ENCODE measurements at places on chromosomes 11 and 22. TPM values are rescaled to one million over a fixed set of nuclear protein-coding genes. Genes with fewer than 3 reads are reported as not detected.

DNA sequence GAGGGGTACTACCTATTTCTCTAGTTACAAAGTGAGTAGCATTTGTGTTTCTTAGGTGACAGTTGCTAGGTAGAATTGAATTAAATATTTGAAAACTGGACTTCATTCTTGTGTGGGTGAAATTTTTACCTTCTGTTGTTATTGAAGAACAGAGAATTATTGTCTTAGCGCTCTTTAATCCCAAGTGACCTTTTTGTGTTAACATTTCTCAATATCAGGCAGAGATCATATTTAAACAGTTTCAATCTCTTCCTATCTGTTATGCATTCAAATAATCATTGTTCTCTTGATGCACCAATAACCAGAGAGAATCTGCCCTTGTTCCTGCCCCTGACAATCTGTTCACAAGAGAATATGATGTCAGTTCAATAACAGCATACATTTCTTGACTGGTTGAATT lies 14.2 kb downstream of the KMT2A start:
- no peak for DNase-seq
- H3K27ac ChIP-seq, result no peak overlapping the region
- no peaks in the 10 kb centered on the region for H3K27me3 ChIP-seq
- H3K4me3 ChIP-seq, result no peak overlapping the region

- DNase-seq, result no peak
- peaks cover 64% of the 10 kb centered on the region for H3K4me1 ChIP-seq
- peaks cover 61% of the 10 kb centered on the region for H3K36me3 ChIP-seq
- H3K27ac ChIP-seq, result peak overlapping the region; percentile 77
- H3K27me3 ChIP-seq, result peaks cover 17% of the 10 kb centered on the region
Observed at GRCh38 chr11:27697679-27698275, 2.5 kb downstream of the BDNF start.

Gene C11orf54
- 13.1 TPM for total RNA-seq

DNA sequence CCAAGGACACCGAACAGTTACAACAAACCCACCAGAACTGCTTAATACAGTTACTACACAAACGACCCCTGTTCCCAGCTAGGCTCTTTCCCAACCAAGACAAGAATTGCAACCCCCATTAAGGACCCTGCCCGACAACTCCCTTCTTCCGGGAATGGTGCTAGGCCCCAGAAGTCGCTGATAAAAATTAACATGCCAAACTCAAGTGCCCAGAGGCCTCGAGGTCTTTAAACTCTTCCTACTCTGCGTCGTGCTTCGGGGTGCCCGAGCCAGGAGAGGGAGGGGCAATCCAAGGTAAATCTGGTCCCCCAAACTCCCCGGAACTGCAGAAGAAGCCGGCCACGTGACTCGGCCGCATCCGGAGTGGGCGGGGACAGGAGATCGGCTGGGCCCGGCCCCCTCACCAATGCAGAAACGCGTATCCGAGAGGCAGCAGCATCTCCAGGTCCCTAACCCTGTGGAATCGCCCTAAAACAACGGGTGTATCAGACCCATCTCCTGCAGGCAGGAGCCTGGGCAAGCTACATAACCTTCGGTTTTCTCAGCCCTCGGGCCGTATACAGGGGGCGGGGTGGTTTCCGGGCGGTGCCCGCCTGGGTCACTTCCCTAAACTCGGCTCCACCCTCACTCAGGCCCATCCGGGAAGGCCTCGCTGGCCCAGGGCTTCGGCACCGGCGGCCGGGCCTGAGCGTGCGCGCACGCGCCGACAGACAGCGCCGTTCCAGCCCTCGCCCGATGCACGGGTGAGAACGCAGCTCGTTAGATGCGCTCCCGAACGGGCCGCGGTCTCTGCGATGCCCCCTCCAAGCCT lies 1.1 kb downstream of the CFL1 start:
- H3K27me3 ChIP-seq, result peaks cover 18% of the 10 kb centered on the region
- peaks cover 46% of the 10 kb centered on the region for H3K36me3 ChIP-seq
- H3K27ac ChIP-seq, result peak overlapping the region; percentile 86
- DNase-seq, result peak; percentile 50

DNA sequence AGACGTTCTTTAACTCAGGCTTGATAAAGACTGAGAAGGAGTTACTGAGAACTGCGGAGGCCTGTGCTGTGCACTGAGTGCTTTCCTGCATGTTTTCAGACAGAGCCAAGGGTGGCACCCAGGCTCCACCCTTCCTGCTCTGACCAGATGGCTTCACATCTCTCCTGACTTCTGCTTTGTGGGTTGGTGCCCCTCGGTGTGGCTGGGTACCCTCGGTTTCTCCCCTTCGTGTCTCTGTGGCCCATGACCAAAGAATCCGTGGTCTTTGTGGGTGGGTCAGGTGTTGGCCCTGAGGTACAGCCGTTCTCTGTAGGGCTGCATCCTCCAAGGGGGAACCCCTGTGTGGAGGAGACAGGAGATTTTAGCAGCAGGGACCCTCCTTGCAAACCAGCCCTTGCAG lies 34.3 kb downstream of the GRIK4 start:
- H3K27ac ChIP-seq, result no peak overlapping the region
- H3K4me1 ChIP-seq, result peaks cover 30% of the 10 kb centered on the region
- DNase-seq, result no peak

DNA sequence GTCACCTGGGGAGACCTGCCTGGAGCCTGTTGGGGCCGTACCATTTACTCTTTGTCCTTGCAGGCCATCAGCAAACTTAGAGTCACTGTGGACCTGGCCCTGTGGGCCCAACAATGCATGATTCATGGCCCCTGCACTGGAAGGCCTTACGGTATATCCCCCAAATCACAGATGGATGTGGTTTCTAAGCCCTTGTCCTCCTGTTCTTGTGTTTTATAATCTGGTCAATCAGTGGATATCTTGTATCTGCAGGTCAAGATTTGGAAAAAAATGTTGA lies 6.2 kb downstream of the TSKU start:
- DNase-seq, result no peak
- H3K4me3 ChIP-seq, result no peak overlapping the region
- H3K36me3 ChIP-seq, result peaks cover 22% of the 10 kb centered on the region

GRCh38 chr11:126127284-126127845 lies 64.7 kb upstream of the CDON start:
- peaks cover 5% of the 10 kb centered on the region for H3K4me1 ChIP-seq
- H3K27me3 ChIP-seq, result peaks cover 32% of the 10 kb centered on the region
- no peak overlapping the region for H3K27ac ChIP-seq
- no peak for DNase-seq

Gene CDHR5
- not detected for total RNA-seq

GRCh38 chr11:119903389-119903788 lies 174.4 kb upstream of the NECTIN1 start:
- H3K4me1 ChIP-seq, result no peaks in the 10 kb centered on the region
- H3K27me3 ChIP-seq, result peaks cover 41% of the 10 kb centered on the region
- no peak for DNase-seq
- no peak overlapping the region for H3K27ac ChIP-seq
- no peaks in the 10 kb centered on the region for H3K36me3 ChIP-seq

- peak overlapping the region; percentile 97 for H3K4me3 ChIP-seq
- H3K36me3 ChIP-seq, result peaks cover 18% of the 10 kb centered on the region
- H3K27ac ChIP-seq, result peak overlapping the region; percentile 96
- DNase-seq, result no peak
- H3K27me3 ChIP-seq, result no peaks in the 10 kb centered on the region
Observed at GRCh38 chr11:112024178-112024772, 933 bp upstream of the DLAT start.

DNA sequence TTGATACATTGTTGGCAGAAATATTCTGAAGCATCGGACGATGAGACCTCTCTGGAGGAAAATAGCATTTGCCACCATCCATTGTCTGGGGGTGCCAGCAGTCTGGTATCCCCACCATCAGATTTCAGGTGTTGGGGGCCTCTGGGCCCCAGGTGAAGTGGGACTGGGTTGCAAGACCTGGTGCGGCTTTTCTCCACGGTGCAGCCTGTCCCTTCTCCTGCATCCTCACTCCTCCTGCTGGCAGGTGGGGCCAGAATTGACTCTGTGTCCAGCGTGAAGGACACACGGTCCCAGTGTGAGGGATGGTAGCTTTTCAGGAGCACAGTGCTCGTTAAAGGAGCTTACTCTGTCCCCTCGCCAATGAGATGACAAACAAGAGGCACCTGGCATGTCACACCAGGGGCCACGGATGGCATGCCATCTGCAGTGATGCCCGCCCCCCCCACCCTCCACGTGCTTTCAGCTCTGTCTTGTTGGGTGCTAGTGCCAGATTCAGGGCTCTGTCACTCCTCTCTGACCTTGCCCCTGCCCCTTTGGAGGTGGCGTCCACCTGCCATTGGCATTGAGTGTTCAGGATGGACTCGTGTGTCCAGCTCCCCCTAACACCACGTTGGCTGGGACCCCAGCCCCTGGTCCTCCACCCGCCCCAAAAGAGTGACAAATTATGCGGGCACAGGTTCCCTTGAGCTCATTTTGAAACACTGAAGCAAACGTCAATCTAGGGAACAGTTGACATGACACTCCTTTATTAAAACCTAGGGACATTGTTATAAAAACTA lies 62.4 kb downstream of the PARVG start:
- no peaks in the 10 kb centered on the region for H3K36me3 ChIP-seq
- H3K4me3 ChIP-seq, result no peak overlapping the region
- no peak overlapping the region for H3K27ac ChIP-seq

- peaks cover 16% of the 10 kb centered on the region for H3K27me3 ChIP-seq
- peaks cover 45% of the 10 kb centered on the region for H3K4me1 ChIP-seq
- no peaks in the 10 kb centered on the region for H3K36me3 ChIP-seq
- H3K27ac ChIP-seq, result no peak overlapping the region
- no peak overlapping the region for H3K4me3 ChIP-seq
Observed at GRCh38 chr11:130409594-130410388, 18.6 kb downstream of the ADAMTS8 start.

Gene LIF
- total RNA-seq, result 0.66 TPM
